Neural crest cell (in vitro differentiated cells): ENCODE measurements at places on chromosomes 13 and 19. TPM values are rescaled to one million over a fixed set of nuclear protein-coding genes. Genes with fewer than 3 reads are reported as not detected.

The SYNE4 gene
- 0.30 and 0.54 TPM in 2 replicates for total RNA-seq

The PSG2 gene
- not detected in 2 replicates for total RNA-seq

The DPP9 gene
- 46.8 and 48.0 TPM in 2 replicates for total RNA-seq

The ZNF835 gene
- total RNA-seq, result 0.11 TPM in 1 of 2 replicates, not detected in the other

The NLRP5 gene
- not detected in 2 replicates for total RNA-seq

The LGALS4 gene
- 0.77 and 0.86 TPM in 2 replicates for total RNA-seq

The NLRP7 gene
- total RNA-seq, result not detected in 2 replicates

The VSTM2B gene
- 0.21 TPM in 1 of 2 replicates, not detected in the other for total RNA-seq

The SPACA4 gene
- total RNA-seq, result not detected in 2 replicates

The OR7C1 gene
- not detected in 2 replicates for total RNA-seq
